ENCODE measurements at places on chromosomes 6 and 20.

DNA sequence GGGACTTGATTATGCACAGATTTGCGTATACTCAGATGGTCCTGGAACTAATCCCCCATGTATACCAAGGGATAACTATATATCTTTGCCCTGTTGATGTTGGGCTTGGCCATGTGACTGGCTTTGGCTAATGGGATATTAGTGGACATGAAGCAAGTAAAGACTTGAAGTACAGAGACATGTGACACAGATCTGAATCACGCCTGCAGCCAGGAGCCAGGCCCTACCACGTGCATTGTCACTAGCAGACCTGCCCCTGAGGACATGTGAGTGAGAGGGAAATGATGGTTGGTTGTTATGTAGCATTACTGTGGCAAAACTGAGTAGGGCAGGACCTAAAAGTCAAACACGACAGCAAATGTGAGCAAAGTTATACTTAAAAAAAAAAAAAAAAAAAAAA is 155.7 kb downstream of the AKAP7 start:
- peak; percentile 9 for DNase-seq

- peak; percentile 50 for DNase-seq
Observed at GRCh38 chr6:16129623-16130401, 926 bp downstream of the MYLIP start.

- no peak for DNase-seq
Observed at GRCh38 chr20:48661575-48662455, 166.0 kb downstream of the PREX1 start.

- no peak for DNase-seq
Observed at GRCh38 chr6:3297006-3297405, 38.3 kb downstream of the PSMG4 start.

DNA sequence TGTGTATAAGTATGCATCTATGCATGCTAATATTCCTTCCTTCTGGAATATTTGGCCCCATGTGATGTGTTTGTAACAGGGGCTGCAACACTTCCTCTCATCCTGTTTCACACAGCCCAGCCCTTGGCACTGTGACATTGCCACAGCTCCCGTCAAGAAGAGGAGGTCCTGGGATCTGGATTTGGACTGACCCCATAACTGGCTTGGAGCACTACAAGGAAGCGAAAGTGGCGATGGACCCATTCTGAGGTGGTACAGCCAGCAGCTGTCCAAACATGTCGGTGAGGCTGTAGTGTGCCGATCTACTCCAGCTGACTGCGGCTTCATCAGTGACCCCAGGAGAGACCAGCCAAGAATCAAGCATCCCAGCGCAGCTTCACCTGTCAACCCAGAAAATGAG is 18.2 kb downstream of the SYNDIG1 start:
- no peak for DNase-seq

- DNase-seq, result peak; percentile 4
Observed at GRCh38 chr6:80425089-80425823, 318.8 kb downstream of the BCKDHB start.
